CD4-positive, alpha-beta T cell treated with Interleukin-6 for 4 hours (primary cell): ENCODE measurements at places on chromosomes 13 and 19.

- DNase-seq, result no peak
Observed at GRCh38 chr19:14901675-14902260, 15.8 kb upstream of the OR7A17 start.

DNA sequence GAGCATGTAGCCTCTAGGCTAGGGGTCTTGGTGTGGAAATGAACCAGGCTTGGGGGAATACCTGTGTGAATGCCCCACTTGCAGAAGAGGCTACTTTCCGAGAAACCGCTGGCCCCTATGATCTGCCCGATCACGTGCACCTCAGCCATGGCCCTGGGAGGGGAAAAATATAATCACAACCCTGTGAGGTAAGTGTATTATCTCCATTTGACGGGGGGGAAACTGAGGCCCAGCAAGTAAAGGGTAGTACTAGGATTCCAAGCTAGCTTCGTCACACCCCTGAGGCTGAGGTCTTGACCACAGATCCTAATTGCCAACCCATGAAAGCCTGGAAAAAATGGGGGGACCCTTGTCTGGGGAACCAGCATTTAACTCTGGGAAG lies 587 bp downstream of the B9D2 start:
- no peak for DNase-seq

GRCh38 chr19:3687774-3688706 lies 12.2 kb downstream of the PIP5K1C start:
- peak; percentile 69 for DNase-seq

GRCh38 chr19:50252111-50252886 lies 48.9 kb downstream of the MYH14 start:
- peak; percentile 27 for DNase-seq

- no peak for DNase-seq
Observed at GRCh38 chr13:98957731-98958442, 20.0 kb downstream of the DOCK9 start.

GRCh38 chr13:60431108-60431700 lies 34.2 kb downstream of the TDRD3 start:
- no peak for DNase-seq

- no peak for DNase-seq
Observed at GRCh38 chr13:51348069-51348967, 8.8 kb downstream of the SERPINE3 start.

DNA sequence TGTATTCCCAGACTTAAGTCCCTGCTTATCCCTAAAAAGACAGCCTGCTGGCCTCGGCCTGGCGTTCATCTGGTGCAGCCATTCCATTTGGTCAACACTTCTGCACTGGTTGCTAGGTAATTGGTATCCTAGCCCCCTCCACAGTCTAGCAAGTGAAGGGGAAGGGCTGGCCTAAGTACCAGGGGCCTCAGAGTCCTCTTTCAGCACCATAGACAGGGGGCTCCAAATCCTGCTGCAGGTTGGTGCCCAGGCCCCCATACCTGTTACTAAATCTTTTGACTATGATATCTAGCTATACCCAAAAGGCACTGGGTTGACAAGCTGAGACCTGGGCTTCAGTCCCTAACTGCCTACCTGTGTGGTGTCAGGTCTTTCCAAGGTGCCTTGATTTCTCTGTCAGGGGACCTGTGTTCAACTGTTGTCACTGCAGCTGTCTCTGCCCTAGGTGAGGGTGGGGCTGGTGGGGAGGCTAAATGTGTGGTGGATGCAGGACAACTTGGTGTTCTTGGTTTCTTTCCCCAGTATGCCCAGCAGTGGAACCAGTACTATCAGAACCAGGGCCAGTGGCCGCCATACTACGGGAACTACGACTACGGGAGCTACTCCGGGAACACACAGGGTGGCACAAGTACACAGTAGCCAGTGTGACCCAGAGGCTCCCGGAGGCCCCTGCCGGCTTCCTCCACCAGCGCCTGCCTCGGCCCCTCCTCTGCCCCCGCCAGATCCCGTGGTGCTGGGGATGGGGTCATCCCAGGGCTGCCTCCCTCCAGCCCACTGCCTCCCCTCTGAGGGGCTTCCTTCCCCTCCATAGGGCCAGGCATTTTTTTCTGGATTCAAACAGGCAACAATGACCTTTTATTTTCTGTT lies 3.8 kb upstream of the CCDC97 start:
- DNase-seq, result no peak

GRCh38 chr13:100611678-100612492 lies 23.3 kb upstream of the GGACT start:
- no peak for DNase-seq

- DNase-seq, result no peak
Observed at GRCh38 chr13:50357586-50358118, 342.4 kb downstream of the KCNRG start.

DNA sequence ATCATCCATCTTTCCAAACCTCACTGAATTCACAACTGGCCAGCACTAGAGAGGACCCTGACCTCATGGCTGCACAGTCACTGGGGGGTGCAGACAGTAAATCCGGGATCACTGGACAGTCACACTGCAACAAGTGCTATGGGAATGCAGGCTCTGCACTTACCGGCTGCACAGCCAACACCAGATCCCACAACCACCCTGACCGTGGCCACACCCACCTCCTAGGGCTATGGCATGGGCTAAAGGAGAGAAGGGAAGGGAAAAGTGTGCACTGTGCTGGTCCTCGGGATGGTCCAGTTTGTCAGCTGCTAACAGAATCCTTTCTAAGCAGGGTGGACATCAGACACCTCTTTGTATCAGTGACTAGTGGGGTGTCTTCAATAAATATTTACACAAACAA lies 118.2 kb downstream of the MIPEP start:
- no peak for DNase-seq

- no peak for DNase-seq
Observed at GRCh38 chr13:80668452-80668851, 327.5 kb upstream of the SPRY2 start.

DNA sequence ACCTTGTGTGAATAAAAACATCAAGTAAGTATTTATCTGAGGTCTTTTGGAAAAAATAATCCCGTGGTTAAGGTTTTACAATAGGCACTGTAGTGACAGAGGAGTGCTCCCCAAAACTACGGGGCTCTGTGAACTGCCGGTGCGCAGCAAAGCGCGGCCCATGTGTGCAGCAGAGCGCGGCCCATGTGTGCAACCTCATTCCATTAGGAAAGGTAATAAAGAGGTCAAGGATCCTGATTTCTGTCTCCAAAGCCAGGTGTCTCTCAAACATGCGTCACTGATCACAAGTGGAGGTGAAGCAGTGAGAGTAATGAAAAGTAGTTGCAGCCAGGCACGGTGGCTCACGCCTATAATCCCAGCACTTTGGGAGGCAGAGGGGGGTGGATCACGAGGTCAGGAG lies 58.7 kb downstream of the MRPL57 start:
- DNase-seq, result no peak

DNA sequence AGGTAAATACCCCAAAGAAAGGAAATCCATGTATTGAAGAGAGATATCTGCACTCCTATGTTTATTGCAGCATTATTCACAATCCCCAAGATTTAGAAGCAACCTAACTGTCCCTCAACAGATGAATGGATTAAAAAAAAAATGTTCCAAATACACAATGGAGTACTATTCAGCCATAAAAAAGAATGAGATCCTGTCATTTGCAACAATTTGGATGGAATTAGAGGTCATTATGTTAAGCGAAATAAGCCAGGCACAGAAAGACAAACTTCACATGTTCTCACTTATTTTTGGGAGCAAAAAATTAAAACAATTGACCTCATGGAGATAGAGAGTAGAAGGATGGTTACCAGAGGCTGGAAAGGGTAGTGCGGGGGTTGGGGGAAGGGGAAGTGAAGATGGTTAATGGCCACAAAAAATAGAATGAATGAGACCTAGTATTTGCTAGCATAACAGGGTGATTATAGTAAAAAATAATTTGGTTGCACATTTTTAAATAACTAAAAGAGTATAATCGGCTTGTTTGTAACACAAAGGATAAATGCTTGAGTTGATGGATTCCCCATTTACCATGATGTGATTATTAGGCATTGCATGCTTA lies 9.7 kb upstream of the ZNF709 start:
- no peak for DNase-seq

DNA sequence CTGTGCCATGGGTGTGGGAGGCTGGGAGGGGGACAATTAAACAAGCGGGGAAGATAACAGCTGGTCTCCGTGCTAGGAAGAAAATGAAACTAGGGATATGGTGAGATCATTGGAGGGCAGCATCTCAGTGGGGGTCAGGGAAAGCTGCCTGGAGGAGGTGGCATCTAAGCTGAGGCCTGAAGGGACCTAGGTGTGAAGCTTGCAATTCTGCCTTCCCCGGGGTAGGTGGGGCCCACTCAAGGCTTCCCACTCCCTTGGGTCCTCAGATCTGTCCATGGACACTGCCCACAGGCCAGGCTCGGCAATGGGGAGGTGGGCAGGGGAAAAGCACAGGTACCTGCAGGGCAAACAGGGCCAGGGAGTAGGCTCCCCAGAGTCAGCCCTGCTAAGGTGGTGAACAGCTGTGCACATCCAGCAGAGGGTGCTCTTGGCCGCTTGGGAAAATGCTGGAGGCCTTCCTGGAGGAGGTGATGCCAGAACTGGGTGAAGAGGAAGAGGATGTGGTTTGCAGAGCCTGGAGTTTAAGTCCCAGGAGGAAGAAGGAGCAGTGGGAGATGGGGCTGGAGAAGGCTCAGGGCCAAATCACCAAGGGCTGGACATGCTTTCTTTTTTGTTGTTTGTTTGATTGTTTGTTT lies 25.7 kb upstream of the CCNE1 start:
- DNase-seq, result peak; percentile 24

- DNase-seq, result no peak
Observed at GRCh38 chr19:4064149-4064495, 2.6 kb downstream of the ZBTB7A start.

DNA sequence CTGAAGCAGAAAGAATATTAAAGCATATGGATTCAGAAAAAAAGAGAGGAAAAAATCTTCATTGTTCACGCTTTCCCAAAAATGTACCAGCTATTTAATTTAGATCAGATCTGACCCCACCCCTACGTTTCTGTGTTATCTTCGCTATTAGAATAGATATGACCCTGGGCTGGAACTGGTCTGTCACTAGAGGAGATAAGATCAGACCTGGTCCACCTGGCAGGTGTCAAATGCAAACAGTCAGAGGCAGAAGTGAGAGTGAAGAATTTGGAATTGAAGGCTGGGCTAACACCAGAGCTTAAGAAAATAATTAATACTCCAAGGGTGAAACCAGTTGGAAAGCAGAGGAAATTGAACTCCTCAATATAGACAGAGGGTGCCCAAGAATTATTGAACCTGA lies 30.0 kb upstream of the MBNL2 start:
- no peak for DNase-seq

- no peak for DNase-seq
Observed at GRCh38 chr13:37201081-37201480, 95.6 kb upstream of the CSNK1A1L start.

DNA sequence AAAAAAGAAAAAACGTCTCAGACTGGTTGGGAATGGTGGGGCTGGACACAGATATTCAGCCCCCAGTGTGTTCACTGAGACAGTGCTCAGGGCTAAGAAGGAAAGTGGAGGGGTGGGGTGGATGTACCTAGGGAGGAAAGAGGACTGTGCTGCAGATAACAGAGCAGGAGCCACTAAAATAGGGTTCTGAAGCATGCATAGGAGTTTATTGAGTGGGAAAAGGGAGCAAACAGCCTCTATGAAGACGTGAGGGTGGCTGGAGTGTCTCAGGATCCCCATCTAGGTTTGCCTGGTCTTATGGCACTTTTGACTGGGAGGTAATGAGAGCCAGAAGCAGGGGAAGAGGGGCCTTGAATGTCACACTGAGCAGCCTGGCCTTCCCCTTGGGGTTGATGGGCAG lies 3.4 kb downstream of the MEGF8 start:
- no peak for DNase-seq

- DNase-seq, result no peak
Observed at GRCh38 chr13:45180713-45181601, 19.9 kb downstream of the KCTD4 start.

DNA sequence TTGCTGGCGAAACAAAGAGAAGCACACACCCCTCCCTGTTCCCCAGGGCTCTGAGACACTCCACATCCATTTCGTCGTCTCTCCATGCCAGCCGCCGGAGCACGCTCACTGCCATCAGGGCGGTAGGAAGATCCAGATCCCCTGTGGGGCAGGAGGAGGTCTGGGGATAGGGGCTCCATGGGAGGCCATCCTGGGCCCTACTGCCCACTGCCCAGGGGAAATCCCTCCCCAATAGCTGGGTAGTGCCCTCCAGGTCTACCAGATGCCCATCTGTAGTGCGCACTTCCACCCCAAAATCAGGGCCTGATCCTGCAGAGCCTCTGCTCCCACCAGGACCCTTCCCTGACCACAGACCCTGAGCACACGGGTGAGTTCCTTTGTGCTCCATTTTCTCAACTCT lies 80.3 kb downstream of the EFNB2 start:
- DNase-seq, result no peak

GRCh38 chr13:74070513-74070912 lies 63.7 kb downstream of the KLF12 start:
- no peak for DNase-seq

DNA sequence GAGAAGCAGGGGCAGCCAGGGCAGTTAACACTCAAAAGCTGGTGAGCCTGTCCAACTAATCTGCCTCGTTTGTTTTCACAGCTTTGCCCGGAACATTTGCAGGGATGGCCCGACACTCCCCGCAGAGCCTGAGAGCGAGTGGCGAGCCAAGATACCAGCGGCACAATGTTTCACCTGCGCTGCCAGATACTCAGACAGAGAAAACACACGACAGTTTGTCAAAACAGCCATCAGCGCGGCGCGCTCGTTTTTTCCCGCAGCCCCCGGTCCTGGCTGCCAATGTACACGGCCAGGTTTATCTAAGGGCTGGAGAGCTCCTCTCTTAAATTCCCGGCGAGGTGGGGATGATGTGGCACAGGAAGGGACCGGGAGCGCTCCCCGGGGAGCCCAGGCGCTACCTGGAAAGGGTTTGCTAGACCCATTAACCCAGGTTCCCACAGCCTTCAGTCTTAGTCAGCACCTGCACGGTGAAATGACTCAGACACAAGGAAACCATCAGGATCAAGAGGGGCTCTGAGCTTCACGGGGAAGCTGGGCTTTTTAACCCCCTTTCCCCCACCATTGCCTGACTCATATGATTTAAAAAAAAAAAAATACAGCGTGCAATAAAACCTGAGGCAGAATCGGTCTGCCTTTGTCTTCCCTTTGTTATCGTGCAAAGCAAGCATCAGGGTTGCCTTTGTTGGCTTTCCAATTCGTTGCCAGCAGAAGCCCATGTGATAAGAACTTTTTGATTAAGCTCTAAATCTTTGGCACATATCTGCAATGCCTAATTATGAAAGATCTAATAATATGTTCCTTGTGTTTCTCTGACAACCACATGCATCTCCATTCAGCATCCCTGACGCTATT lies 186.2 kb downstream of the EFNB2 start:
- no peak for DNase-seq

GRCh38 chr19:32363632-32364031 lies 18.2 kb downstream of the ZNF507 start:
- no peak for DNase-seq
